ENCODE measurements at places on chromosomes 5 and 9.

DNA sequence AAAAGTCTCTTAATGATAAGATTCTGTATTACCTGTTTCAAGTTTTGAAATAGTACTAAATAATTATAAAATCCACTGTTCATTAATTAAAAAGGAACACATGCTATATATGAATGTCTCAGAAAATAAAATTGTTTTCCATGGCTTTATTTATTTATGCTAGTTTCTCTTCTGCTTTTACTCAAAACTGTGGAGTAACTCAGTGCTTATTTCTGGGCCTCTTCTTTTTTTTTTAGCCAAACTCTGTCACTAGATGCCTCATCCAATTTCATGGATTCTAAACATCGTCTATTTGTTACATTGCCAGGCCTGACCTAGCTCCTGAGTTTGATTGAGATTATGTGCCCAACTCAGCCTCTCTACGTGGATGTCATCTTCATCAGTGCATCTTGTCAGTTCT, 1509.7 kb downstream of the MAT2B start:
- no peak for DNase-seq

DNA sequence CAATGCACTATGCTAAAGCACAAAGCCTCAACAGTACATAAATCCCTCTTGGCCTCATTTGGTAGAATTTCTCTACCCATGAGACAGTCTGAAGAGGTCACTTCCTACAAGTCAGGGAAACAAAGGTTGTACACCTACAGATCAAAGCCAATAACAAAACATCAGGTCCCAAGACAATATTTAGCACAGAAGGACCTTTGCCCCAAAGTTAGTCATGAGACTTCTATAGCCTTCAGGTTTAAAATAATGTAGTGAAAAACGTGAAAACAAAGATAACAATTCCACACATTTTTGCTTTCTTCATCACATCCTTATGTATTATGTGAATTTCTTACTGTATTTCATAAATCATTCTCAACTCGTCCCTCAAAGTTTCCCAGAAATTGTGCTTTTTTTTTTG, 15.8 kb downstream of the AFF4 start:
- DNase-seq = no peak

DNA sequence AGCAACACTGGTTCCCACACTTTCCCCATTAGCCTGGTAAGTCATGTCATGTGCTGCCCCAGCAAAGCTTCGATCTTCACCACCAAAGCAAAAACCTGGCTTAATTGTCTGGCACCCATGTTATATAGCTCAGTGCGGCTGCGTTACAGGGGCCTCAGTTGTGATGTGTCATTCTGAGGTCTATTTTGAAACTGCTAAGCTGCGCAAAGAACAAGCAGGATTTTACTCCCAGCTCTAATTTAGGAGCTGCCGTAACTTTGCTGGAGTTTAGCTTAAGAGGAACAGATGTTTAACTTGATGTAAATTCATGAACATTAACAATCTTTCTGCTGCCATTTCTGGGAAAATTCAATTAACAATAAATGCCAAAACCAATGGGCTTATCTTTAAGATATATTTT, 274.1 kb downstream of the HSPA4 start:
- DNase-seq = no peak

GRCh38 chr5:170126626-170127025, 20.9 kb downstream of the FOXI1 start:
- DNase-seq = no peak

- peak; percentile 65 for DNase-seq
Observed at GRCh38 chr5:160434022-160434531, 12.4 kb downstream of the PTTG1 start.

Data from right hindlimb (tissue), 1 donor.